DND-41 (cell line): ENCODE measurements at places on chromosomes 2 and 18.
A peak's percentile ranks its signal among the peaks of the same experiment; 100 is the strongest.

GRCh38 chr2:150143087-150143536 is 344.4 kb downstream of the RND3 start:
- DNase-seq: no peak
- no peaks in the 10 kb centered on the region for H3K36me3 ChIP-seq
- peaks cover 22% of the 10 kb centered on the region for H3K4me1 ChIP-seq
- no peak overlapping the region for H3K4me3 ChIP-seq
- no peak overlapping the region for H3K27ac ChIP-seq
- no peaks in the 10 kb centered on the region for H3K27me3 ChIP-seq

- H3K27me3 ChIP-seq: no peaks in the 10 kb centered on the region
- no peaks in the 10 kb centered on the region for H3K4me1 ChIP-seq
- H3K36me3 ChIP-seq: no peaks in the 10 kb centered on the region
- H3K4me3 ChIP-seq: no peak overlapping the region
- H3K27ac ChIP-seq: no peak overlapping the region
- DNase-seq: no peak
These were observed 166.1 kb downstream of the ASXL3 start for GRCh38 chr18:33744032-33744697.

GRCh38 chr2:96529376-96530143 is 7.0 kb upstream of the ARID5A start:
- H3K36me3 ChIP-seq: no peaks in the 10 kb centered on the region
- peaks cover 44% of the 10 kb centered on the region for H3K4me1 ChIP-seq
- no peak for DNase-seq
- peaks cover 14% of the 10 kb centered on the region for H3K27me3 ChIP-seq

DNA sequence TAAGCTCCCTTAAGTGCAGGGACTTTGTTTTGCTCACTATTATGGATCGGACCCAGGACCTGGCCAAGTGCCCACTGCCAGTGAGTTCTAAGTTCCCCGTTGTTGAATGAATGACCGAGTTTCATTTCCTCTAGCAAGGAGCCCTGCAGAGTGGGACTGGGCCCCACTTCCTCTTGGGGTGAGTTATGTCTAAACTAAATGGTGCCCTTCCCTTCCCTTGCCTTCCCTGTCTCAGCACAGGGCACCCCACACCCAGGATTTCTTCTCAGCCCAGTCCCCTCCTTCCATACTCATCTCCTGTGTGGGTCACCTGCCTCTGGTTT is 195.3 kb upstream of the HS6ST1 start:
- H3K4me3 ChIP-seq: no peak overlapping the region
- no peaks in the 10 kb centered on the region for H3K4me1 ChIP-seq
- no peaks in the 10 kb centered on the region for H3K36me3 ChIP-seq
- DNase-seq: no peak

- H3K27me3 ChIP-seq: no peaks in the 10 kb centered on the region
- H3K36me3 ChIP-seq: no peaks in the 10 kb centered on the region
- 0 out of 2 replicates have a peak, but pooled peaks cover 3% of the 10 kb centered on the region for H3K4me1 ChIP-seq
- DNase-seq: no peak
These were observed 72.9 kb upstream of the PAX8 start for GRCh38 chr2:113351375-113352355.

DNA sequence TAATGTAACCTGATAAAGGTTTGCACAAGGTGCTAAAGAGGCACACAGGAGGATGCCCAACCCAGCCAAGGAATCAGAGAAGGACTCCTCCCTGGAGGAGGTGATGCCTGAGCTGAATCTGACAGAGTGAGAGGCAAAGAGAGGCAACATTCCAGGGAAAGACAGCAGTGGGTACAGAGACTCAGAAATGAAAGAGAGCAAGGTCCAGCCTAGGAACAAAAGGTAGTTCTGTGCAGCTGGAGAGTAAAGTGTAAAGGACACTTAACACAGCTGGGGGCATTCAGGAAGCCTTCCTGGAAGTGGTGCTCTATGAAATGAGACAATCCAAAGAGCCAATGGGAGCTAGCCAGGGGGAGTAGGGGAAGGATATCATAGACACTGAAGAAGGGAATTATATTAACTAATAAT is 181.0 kb upstream of the GLI2 start:
- H3K27ac ChIP-seq: no peak overlapping the region
- H3K4me1 ChIP-seq: no peaks in the 10 kb centered on the region
- H3K4me3 ChIP-seq: no peak overlapping the region
- no peak for DNase-seq

DNA sequence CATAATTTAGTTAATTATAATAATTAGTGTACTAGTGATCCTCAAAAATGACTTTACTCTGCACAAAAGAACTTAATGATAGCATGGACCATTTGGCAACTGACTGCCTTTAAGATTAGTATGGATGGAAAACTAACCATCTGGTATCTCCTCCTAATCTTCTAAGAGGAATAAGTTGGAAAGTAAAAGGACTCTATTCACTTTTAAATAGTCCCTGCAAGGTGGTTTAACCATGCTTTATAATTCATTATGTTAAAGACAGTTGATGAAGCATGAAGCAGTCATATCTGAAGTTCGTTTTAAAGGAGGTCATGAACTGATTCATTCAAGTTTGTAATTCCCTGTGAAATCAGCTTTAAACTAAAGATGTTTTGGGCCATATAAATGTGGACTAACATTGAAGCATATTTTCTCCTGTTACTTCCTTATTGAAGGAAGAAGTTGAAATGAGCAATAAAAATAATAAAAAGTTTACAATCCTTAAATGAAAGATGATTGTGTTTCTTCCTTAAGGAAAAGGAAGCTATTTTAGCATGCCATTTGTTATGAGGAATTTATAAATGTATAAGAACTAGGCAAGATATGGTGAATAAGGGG is 446.0 kb downstream of the XIRP2 start:
- H3K4me3 ChIP-seq: no peak overlapping the region
- no peak overlapping the region for H3K27ac ChIP-seq
- no peaks in the 10 kb centered on the region for H3K27me3 ChIP-seq

DNA sequence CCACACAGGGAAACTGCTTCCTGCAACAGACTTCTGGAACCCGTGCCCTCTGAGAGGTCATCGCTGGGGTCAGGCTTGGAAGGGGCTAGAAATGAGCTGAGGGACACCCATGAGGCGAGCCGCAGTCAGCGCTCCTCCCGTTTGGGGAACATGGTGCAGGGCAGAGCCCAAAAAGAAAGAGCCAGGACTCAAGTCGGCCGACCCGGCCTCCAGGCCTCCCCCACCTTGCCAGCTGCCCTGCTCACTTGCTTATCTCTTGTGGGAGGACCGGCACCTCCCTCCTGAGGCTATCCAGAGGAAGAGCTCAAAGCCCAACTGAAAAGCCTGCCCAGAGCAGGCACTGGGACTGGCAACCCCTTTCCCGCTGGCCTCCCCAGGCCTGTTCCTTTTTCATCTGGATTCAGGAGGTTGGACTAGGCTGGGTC is 43.6 kb downstream of the SCTR start:
- DNase-seq: no peak
- H3K36me3 ChIP-seq: no peaks in the 10 kb centered on the region
- no peak overlapping the region for H3K4me3 ChIP-seq
- H3K4me1 ChIP-seq: no peaks in the 10 kb centered on the region
- H3K27me3 ChIP-seq: no peaks in the 10 kb centered on the region

DNA sequence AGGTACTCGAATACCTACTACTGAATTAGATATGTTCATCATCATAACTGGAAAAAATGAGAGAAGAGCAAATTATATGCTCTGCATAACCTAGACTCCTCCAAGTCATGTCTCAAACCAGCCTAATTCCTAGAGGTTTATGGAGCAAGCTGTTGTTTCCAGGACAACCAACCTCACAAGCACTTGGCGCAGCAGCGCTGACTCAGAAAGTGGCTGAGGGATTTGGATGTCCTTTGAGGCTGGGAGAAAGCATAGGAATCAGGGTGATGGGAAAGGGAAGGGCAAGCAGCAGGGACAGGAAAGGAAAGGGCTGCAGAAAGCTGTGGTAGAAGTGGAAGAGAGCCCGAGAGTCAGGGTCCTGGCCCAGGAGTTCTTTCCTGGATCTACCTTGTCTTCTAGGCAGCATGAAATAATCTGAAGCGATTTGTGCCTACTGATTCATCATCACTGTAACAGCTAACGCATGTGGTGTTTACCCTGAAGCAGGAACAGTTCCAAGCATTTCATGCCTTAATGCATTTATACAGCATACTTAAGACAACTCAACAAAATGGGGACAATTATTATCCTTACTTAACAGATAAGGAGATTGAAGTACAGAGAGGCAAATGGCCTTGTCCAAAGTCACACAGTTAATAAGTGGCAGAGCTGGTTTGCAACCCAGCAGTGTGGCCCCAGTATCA is 3.7 kb downstream of the PLEK start:
- H3K4me1 ChIP-seq: peaks cover 10% of the 10 kb centered on the region
- DNase-seq: no peak
- no peak overlapping the region for H3K27ac ChIP-seq
- H3K36me3 ChIP-seq: no peaks in the 10 kb centered on the region
- no peak overlapping the region for H3K4me3 ChIP-seq

DNA sequence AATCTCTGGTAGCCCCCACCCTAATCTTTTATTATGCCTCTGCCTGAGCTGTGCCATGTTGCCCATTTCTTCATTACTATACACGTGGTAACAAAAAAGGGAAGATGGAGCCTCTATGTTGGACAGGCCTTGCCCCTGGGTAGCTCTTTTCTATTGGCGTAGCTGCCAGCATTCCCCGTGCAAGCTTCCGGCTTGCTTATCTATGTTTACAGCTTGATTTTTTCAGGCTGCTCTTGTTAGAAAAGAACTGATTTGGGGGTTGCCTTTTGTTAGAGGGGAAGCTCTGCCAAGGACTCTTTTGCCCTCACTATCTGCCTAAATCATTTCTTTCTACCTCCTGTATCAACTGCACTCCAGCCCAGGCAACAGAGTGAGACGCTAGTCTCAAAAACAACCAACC is 45.5 kb upstream of the ZSWIM2 start:
- no peaks in the 10 kb centered on the region for H3K4me1 ChIP-seq
- no peak for DNase-seq
- H3K4me3 ChIP-seq: no peak overlapping the region

GRCh38 chr2:215366440-215367032 is 54.7 kb downstream of the ATIC start:
- DNase-seq: no peak
- no peak overlapping the region for H3K27ac ChIP-seq
- no peaks in the 10 kb centered on the region for H3K27me3 ChIP-seq
- H3K4me3 ChIP-seq: no peak overlapping the region
- peaks cover 7% of the 10 kb centered on the region; the same call in 1 of the 2 replicates for H3K36me3 ChIP-seq
- H3K4me1 ChIP-seq: no peaks in the 10 kb centered on the region

- H3K4me1 ChIP-seq: no peaks in the 10 kb centered on the region
- no peaks in the 10 kb centered on the region for H3K27me3 ChIP-seq
- no peak overlapping the region for H3K4me3 ChIP-seq
- no peaks in the 10 kb centered on the region for H3K36me3 ChIP-seq
These were observed 51.4 kb upstream of the ACYP2 start for GRCh38 chr2:54063967-54064535.

GRCh38 chr2:52113338-52113737 is 1081.4 kb upstream of the NRXN1 start:
- H3K27ac ChIP-seq: no peak overlapping the region
- no peaks in the 10 kb centered on the region for H3K27me3 ChIP-seq
- H3K4me1 ChIP-seq: no peaks in the 10 kb centered on the region
- no peak for DNase-seq

- no peaks in the 10 kb centered on the region for H3K36me3 ChIP-seq
- H3K4me3 ChIP-seq: no peak overlapping the region
- peak; percentile 92 for DNase-seq
- no peaks in the 10 kb centered on the region for H3K27me3 ChIP-seq
These were observed 143.1 kb upstream of the TTC39C start for GRCh38 chr18:23871410-23871809.

- H3K4me1 ChIP-seq: no peaks in the 10 kb centered on the region
- DNase-seq: no peak
- H3K27ac ChIP-seq: no peak within 1 kb of the TSS
- no peaks in the 10 kb centered on the region for H3K27me3 ChIP-seq
- no peak within 1 kb of the TSS for H3K4me3 ChIP-seq
These were observed at the start of gene FBLN7 for GRCh38 chr2:112138159-112139032. TSS of gene FBLN7 (plus strand) at chr2:112138385. CDS start at chr2:112138656, 271 bp downstream.

DNA sequence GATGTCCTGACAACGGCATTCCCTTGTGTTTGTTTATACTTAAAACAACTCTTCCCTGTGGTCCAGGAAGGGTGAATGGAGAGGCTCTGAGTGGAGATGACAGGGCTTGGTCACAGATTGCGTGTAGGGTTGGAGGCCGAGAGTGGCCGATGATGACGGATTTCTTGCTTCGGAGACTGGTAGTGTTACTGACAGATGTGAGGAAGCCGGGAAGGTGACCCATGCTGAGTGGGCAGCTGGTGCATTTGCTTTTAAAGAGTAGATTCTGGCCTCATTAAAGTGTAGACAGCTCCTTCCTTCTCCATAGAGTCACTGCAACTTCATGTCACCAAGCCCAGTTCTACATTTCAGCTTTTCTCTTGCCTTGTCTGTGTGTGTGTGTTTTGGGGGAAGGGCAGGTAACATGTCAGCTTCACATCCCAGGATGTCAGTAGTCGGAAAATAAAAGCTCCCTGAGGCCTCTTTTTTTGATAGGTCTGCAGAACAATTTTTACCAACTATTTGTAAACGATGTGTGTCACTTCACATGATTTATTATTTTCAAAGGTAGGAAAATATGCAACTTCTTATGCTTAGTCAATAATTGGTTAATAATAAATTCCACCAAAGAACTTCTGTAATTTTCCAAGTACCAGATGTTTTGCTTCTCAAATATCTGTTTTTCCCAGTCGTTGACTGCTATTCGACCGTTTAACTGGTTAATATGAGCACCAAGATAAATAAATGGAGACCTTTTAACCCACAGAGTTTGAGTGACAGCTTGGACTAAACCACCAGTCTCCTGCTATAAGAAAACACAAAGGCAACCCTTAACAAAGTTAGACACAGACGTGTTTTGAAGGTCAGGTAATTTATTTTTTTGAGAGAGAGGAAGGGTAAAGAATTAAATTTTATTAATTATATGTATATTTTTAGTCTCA is 436.9 kb downstream of the SLC4A3 start:
- no peak overlapping the region for H3K27ac ChIP-seq
- no peaks in the 10 kb centered on the region for H3K27me3 ChIP-seq
- H3K4me3 ChIP-seq: no peak overlapping the region
- H3K4me1 ChIP-seq: no peaks in the 10 kb centered on the region

DNA sequence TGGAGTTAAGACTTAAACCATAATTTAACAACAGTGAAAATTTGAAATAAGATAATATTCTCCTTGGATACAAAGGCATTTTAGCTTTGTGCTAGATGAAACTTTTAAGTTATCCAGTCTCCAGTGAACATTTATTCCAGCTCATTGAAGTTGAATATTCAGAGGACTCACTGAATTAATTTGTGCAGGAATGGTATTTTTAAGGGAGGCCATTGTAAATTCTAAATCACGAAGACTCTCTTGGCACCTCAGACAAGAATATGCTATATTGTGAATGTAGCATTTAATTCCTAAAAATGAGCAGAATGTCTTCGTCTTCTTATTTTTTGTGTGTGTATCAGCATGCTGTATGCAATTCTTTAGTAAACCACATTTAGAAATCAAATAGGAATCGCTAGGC is 731.7 kb upstream of the RAB6C start:
- H3K36me3 ChIP-seq: no peaks in the 10 kb centered on the region

DNA sequence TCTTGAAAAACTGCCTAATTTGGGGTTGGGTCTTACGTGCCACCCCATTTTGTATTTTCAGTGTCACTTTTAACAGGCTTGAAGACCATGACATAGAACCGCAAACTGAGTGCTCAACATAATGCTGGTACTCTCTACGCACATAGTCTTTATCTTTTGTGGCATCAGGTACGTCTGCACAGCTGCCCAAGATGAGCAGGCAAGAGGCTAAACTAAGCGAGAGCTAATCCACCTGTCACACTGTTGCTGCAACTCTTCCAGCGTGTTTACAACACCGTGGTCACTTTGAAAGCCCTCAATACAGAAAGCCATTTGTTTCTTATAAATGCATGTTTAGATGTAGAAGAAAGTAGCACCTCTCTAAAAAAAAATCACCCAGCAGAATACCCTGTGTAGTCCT is 270.0 kb upstream of the TCF4 start:
- no peaks in the 10 kb centered on the region for H3K36me3 ChIP-seq
- no peaks in the 10 kb centered on the region for H3K4me1 ChIP-seq
- no peak for DNase-seq
- H3K27ac ChIP-seq: no peak overlapping the region
